ENCODE measurements at places on chromosomes 2 and 18.

DNA sequence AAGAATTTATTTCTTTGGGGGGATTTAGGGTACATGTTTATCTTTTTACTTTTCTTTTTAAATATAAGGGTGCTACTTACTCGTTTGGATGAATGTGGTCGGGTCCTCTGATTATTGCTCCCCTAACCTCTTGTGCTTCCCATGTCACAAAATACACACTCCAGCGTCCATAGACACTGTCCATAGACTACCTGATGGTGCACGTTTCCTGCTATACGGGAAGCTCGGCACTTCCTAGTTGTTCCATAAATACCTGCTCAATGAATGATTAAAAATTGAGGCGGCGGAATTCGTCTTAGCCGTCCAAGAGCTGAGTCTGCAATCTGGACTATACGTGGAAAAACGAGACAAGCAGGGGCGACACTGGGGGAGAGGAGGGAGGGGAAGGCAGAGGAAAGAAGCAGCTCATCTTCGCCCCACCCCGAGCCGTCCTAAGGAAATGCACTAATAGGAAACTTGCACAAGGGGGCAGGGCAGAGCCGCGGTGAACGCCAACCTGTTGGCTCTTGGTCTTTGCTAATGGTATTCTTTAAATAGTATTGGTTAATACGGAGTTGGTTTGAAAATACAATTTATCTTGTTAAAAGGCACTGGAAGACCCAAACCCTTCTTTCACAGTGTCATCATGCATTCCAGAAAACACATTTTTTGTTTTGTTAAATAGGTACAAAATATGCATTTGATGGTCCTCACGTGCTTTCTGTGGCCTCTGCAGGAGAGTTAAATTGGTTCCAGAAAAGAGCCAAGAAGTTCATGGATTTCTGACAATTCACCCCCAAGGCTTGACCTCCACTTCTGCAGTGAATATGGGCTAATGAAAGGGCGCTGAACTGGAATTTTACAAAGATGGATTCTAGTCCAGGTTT lies 73.0 kb upstream of the KCTD1 start:
- H3K4me3 ChIP-seq = no peak overlapping the region
- H3K36me3 ChIP-seq = no peaks in the 10 kb centered on the region
- H3K27ac ChIP-seq = no peak overlapping the region
- peaks cover 4% of the 10 kb centered on the region for H3K27me3 ChIP-seq
- no peak for DNase-seq

- H3K27me3 ChIP-seq = peaks cover 30% of the 10 kb centered on the region
- no peaks in the 10 kb centered on the region for H3K36me3 ChIP-seq
- DNase-seq = no peak
- H3K27ac ChIP-seq = no peak overlapping the region
Measured at GRCh38 chr2:234275515-234275914, 221.4 kb downstream of the ARL4C start.

DNA sequence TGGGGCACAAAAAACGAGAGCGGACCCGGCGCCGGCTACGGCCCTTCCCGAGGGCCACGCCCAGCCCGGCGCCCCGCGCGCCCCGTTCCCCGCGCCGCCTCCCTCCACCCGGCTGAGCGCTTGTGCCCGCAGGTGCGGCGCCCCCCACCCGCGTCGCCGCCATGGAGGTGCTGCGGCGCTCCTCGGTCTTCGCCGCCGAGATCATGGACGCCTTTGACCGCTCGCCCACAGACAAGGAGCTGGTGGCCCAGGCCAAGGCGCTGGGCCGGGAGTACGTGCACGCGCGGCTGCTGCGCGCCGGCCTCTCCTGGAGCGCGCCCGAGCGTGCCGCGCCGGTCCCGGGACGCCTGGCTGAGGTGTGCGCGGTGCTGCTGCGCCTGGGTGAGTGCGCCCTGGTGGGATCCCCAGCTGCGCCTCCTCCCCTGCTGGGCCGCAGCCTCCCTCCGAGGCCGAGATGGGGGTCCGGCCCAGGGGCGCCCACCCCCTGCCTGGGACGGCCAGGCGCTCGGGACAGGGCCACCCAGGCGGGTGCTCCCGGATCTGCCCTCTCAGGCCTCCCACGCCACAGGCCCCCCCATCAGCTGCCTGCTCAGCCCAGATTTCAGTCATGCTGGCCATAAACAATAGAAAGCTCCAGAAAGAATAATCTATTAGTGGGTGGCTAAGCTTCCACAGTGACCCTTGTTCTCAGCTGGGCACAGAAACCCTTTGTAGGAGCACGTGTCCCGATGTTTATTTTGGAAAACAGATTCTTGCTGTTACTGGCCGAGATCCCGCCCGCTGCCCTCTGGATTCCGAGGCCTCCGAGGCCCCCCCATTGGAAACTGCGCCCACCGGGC lies 997 bp downstream of the BOK start:
- H3K27me3 ChIP-seq = peaks cover 34% of the 10 kb centered on the region
- DNase-seq = no peak
- H3K36me3 ChIP-seq = peaks cover 4% of the 10 kb centered on the region
- H3K4me1 ChIP-seq = peaks cover 7% of the 10 kb centered on the region
- H3K27ac ChIP-seq = no peak overlapping the region
- H3K4me3 ChIP-seq = peak overlapping the region; percentile 32

- H3K27ac ChIP-seq = no peak overlapping the region
- H3K4me1 ChIP-seq = peaks cover 4% of the 10 kb centered on the region
- H3K36me3 ChIP-seq = no peaks in the 10 kb centered on the region
- DNase-seq = no peak
Measured at GRCh38 chr2:225566798-225567197, 167.3 kb downstream of the NYAP2 start.

GRCh38 chr2:196510246-196510645 lies 129.3 kb upstream of the CCDC150 start:
- H3K4me1 ChIP-seq = no peaks in the 10 kb centered on the region
- H3K36me3 ChIP-seq = no peaks in the 10 kb centered on the region
- peaks cover 8% of the 10 kb centered on the region for H3K27me3 ChIP-seq
- no peak for DNase-seq
- no peak overlapping the region for H3K4me3 ChIP-seq

- H3K27ac ChIP-seq = no peak overlapping the region
- H3K4me3 ChIP-seq = no peak overlapping the region
- H3K27me3 ChIP-seq = peaks cover 4% of the 10 kb centered on the region
- no peak for DNase-seq
- peaks cover 3% of the 10 kb centered on the region for H3K36me3 ChIP-seq
- no peaks in the 10 kb centered on the region for H3K4me1 ChIP-seq
Measured at GRCh38 chr2:207188626-207189419, 23.1 kb upstream of the KLF7 start.

- DNase-seq = peak; percentile 66
- peak overlapping the region; percentile 89 for H3K27ac ChIP-seq
- H3K4me3 ChIP-seq = peak overlapping the region; percentile 95
- no peaks in the 10 kb centered on the region for H3K27me3 ChIP-seq
Measured at GRCh38 chr2:224584785-224585210, 365 bp downstream of the CUL3 start.

DNA sequence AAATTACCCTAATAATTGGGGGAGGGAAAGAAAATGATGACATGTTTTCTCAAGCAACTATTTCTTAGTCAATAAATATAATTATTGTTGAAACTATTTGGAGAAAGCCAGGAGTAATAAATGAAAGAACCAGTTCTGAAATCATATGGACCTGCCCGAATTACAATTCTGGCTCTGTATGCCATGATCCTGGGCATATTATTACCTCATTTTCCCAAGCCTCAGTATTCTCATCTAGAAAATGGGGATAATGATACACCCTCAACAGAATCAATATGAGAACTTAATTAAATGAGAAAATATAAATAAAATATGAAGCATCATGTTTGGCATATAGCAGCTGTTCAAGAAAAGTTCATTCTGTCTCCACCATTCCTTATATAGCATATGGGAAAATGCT lies 22.9 kb downstream of the ARHGEF33 start:
- H3K4me1 ChIP-seq = no peaks in the 10 kb centered on the region
- no peak overlapping the region for H3K27ac ChIP-seq
- no peaks in the 10 kb centered on the region for H3K27me3 ChIP-seq
- H3K36me3 ChIP-seq = no peaks in the 10 kb centered on the region
- no peak for DNase-seq

- H3K4me3 ChIP-seq = no peak overlapping the region
- peaks cover 35% of the 10 kb centered on the region for H3K27me3 ChIP-seq
Measured at GRCh38 chr2:69703189-69703588, 38.7 kb upstream of the ANXA4 start.

DNA sequence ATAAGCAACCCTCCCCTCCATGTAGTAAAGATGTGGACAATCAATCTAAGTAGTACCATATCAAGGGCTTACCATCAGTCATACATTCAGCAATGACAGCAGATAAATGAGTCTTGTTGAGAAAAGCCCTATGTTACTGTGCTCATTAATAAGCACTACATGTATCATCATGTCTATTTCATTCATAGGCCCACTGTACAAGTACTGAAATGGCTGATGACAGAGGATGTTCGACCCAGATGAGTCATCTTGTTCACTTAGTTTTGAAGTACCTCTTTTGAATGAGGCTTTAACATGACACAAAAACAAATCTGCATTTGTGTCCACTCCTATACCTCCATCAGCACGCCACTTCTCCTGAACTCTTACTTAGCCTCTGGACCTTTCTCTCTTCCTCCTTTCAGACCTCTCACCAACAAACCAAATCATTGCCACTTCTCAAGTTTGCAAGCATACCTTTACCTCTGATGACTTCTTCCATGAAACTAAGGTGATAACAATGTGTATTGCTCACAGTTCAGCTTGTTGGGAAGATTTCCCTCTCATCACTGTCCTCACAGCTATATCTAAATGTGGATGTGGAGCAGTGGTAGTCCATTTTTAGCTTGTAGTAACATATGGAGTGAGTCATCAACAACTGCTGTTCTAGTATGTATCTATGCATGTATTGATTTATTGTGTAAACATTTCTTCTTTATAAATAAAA lies 921.0 kb upstream of the SLC39A10 start:
- no peak for DNase-seq
- H3K36me3 ChIP-seq = no peaks in the 10 kb centered on the region
- no peak overlapping the region for H3K27ac ChIP-seq
- H3K4me3 ChIP-seq = no peak overlapping the region

GRCh38 chr2:197929008-197929885 lies 124.9 kb downstream of the PLCL1 start:
- no peaks in the 10 kb centered on the region for H3K4me1 ChIP-seq
- no peak for DNase-seq
- H3K4me3 ChIP-seq = no peak overlapping the region
- no peak overlapping the region for H3K27ac ChIP-seq

- peaks cover 6% of the 10 kb centered on the region for H3K27me3 ChIP-seq
- no peak overlapping the region for H3K27ac ChIP-seq
Measured at GRCh38 chr2:119694845-119695521, 16.0 kb downstream of the TMEM177 start.

DNA sequence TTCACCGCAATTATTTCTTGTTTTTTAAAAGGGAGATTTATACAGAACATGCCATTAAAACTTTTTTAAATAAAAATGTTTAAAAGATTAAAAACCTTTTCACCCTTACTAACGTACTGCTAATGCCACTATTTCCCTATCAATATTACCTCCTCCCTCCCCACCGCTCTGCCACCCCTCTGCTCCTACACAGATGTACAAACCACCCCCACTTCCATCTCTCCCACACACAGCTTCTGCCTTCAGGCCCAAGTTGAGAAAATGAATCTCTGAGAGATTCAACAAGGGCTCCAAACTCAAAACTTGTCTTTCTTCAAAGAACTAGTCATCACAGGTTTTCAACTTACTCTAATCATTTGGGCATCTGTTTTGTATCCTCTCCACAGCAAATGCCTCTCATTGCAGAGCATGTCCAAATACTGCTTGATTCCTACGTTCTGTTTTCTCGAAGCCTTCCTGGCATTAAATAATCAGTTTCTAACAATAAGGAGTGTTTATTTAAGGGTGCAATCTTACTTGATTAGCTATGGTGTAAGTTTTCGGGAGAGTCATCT lies 32.1 kb downstream of the FARSB start:
- no peak overlapping the region for H3K27ac ChIP-seq
- H3K27me3 ChIP-seq = no peaks in the 10 kb centered on the region
- no peak for DNase-seq
- peaks cover 69% of the 10 kb centered on the region for H3K36me3 ChIP-seq
- H3K4me1 ChIP-seq = no peaks in the 10 kb centered on the region

DNA sequence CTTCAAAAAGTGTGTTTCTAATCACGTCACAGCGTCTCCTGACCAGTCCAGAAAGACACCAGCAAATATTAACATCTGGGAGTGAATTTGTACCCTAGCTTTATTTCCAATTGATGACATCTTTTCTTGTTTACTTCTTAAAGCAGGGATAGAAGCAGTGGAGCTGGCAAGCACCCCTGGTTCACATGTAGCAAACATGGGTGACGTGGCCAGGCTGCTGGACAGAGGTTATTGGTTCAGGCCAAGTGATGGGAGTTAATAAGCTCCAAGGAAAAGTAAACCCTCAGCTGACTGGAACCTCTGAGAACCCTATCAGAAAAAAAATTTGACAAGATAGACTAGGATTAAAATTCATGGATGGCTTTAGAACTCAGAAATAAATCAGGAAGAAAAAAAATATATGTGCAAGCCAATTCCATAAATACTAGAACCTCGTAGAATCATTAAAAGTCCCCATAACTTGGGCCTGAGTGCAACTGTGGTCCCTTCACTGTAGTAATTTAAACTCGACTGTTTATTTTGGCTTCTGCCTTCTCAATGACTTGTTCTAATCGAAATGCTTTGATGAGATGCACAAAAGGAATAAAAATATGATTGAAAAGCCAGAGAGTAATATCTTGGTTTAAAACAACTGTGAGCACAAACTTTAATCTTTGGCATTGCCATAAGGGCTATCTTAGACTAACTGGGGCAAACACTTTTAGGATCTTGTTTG lies 121.5 kb upstream of the CTAGE1 start:
- DNase-seq = no peak
- no peaks in the 10 kb centered on the region for H3K4me1 ChIP-seq

DNA sequence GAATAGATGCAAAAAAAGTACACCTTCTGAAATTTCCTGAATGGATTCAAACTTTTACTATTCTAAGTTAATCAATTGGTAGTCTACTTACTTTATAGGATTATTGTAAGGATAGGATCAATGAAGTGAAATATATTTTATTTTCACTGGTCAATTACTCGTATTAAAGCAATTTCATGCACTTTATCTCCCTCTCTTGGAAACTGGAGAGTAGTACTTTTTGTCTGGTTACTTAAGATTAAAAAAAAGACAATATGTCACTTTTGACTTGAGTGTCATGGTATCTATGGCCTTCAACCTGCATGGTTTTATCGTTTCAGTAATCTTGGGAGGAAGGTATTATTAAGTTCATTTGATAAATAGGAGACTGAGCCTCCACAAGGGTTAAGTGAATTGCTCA lies 1.0 kb upstream of the KYNU start:
- no peak for DNase-seq
- peak overlapping the region; percentile 83 for H3K4me3 ChIP-seq

DNA sequence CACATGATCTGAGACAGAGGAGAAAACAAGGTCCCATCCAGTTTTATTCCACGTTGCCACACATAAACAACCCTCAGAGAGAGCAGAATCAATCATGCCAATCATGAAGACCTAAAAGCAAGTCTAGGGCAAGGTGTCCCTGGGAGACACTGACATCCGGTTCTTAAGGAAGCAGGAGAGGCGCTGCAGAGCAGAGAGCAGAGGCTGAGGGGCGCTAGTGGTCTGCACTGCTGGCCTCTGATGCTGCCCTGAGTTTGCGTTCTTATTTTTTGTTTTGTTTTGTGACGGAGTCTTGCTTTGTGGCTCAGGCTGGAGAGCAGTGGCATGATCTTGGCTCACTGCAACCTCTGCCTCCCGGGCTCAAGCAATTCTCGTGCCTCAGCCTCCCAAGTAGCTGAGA lies 83.3 kb downstream of the SMIM21 start:
- H3K36me3 ChIP-seq = no peaks in the 10 kb centered on the region
- no peak overlapping the region for H3K27ac ChIP-seq
- H3K4me3 ChIP-seq = no peak overlapping the region
- H3K4me1 ChIP-seq = no peaks in the 10 kb centered on the region
- H3K27me3 ChIP-seq = peaks cover 5% of the 10 kb centered on the region
